ENCODE measurements at places on chromosomes 13 and 19.
A peak's percentile ranks its signal among the peaks of the same experiment; 100 is the strongest.

DNA sequence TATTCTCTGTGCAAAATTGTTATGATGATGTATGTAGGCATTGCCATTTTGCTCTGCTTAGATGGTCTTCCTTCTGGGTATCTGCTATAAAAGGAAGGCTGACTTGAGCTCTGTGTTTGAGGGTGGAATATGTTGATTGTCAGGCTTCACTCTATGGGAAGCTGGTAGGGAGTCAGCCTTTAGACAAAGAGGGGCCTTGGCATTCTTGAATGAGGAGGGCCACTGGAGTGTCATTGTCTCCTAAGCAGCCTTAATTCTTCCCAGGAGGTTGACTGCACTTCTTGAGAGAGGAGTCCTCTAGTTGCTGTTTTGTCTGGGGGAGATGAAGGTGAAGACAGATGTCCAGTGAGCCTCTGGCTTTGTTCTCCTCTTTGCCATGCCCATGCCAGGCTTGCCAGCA lies 266.8 kb downstream of the KCNRG start:
- no peak for DNase-seq

DNA sequence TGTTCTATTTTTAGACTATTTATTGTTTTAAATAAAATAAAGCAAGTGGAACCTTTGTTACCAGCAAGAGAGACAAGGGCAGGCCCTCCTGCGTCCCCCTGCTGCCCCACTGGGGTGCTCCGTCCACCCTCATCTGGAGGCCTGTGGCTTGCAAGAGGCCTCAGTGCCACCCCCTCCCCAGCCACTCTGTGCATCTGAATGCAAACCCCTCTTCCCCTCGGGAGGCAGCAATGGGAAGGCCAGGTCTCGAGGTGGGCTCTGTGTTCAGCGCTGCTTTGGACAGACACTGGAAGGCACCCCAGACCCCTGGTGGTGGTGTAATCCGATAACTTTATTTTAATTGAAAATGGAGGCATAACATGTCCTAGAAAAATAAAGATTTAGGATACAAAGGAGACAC lies 4.6 kb downstream of the SIX5 start:
- DNase-seq, result no peak

- DNase-seq, result no peak
Measured at GRCh38 chr13:96946709-96947311, 47.5 kb downstream of the OXGR1 start.

- no peak for DNase-seq
Measured at GRCh38 chr13:41763782-41764181, 197.1 kb downstream of the VWA8 start.

GRCh38 chr13:112655913-112656312 lies 33.9 kb upstream of the ATP11A start:
- no peak for DNase-seq

DNA sequence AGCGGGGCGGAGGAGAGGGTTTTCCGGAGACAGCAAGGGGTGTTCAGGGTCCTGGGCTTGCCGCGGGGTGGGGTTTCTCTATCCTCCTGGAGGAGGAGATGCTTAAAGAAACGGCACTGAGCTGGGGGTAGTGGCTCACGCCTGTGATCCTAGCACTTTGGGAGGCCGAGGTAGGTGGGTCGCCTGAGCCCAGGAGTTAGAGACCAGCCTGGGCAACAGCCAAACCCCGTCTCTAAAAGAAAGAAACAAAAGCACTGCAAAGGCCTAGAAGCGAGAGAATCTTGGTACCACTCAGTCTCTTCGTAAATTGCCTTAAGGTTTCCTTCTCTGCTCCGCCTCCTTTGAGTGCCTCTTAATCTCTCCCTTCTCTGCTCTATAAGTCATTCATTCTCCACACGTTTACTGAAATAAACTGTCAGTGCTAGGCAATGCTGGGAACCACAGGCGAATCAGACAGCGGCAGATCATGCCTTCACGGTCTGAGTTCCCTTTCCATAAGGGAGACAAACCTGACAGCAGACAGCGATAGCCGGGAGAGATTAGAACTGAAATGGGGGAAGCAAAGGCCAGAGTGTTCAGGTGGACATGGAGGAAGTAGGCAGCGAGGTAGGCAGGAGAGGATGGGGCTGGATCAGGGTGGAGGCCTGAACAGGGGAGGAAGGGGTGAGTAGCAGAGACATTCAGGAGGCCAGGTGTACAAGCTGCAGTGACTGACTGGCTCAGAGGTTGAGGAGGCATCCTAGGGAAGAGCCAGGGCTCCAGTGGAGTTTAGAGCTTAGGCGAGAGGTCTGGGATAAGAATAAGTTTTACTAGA lies 580 bp downstream of the EIF3K start:
- no peak for DNase-seq

DNA sequence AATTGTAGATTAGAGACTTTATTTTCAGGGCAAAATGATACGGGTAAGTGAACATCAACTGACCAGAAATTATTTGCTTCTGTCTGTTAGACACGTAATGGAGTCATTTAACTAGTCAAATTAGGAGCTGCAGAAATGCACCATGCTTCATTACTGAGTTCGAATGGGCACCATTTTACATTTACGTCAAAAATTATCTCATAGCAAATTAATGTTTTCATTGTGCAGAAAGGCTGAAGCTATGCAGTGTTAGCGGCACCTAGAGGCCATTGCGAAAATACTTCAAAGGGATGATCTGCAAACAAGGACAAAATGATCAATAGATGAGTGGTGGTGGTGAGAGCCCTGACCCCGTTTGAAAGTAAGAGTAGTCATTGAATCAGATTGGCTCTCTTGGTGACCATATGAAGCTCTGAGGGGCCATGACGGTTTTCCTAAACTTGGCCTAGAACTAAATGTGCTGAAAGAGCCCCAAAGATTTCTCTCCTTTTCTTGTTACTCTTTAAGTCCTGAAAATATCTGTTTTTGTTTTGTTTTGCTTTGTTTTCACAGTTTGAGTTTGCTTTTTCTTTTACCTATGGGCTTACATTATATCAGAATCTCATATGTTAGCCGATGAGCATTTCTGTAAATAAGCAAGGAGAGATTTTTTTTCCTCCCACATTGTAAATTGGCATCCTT lies 277.9 kb downstream of the ZNF536 start:
- DNase-seq, result no peak

DNA sequence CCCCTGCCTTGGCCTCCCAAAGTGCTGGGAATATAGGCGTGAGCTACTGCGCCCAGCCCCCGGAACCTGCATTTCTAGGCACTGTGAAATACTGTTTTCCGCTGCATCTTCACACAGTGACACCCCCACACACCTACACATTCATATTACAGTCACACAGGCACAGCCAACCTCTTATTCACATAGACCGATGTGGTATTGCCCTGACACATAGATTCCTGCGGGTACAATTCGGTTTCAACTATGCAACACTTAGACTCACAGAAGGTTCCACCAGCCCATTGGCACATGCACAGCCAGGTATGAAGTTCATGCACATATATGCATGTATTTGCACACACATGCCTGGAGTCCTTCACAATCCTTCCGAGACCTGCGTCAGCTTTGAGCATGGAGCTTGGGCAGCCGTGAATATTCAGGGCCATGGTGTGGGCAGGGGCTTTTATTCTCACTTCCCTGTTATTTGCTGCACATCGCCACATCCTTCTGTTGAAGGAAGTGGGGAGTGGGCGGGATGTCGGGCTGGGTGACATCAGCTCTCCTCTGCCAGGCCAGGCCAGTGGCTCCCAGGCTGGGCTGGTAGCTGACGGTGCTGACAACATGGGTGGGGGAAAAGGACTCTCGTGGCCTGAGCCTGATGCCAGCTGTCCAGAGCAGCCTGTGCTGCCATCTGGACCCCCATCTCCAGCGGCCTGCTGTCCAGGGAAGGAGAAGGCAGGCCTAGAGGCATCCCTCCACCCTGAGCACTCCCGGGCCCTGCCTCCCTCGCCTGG lies 5.4 kb upstream of the CDC37 start:
- DNase-seq, result peak; percentile 59

GRCh38 chr13:55577847-55578210 lies 1562.9 kb upstream of the PRR20A start:
- no peak for DNase-seq

DNA sequence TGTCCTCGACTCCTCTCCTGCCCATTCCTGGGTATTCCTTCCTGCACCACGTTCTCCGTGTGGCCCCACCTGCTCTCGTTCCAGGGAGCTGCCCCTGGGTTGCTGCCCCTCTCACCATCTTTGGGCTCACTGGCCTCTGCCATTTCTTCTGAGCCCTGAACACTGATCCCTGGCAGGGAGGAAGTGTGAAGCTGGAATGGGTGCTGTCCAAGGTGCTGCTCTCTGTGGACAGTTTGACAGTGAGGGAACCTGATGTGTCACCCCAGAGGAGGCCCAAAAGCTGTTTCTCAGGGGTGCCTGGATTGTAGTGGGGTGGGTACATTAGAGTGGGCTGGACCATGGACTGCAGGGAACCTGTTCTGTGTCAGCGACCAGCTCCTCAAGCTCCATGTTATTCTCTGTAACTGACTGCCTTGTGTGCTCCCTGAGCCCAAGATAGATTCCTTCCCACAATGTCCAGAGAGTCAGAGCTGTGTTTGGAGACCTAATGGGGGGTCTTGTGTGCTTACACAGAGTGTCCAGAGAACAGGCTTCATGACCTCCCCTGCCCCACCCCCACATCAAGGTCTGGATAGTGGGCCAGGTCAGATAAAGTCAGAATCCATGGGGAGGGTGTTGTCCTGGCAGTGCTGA lies 7.2 kb upstream of the CEACAM8 start:
- DNase-seq, result no peak

DNA sequence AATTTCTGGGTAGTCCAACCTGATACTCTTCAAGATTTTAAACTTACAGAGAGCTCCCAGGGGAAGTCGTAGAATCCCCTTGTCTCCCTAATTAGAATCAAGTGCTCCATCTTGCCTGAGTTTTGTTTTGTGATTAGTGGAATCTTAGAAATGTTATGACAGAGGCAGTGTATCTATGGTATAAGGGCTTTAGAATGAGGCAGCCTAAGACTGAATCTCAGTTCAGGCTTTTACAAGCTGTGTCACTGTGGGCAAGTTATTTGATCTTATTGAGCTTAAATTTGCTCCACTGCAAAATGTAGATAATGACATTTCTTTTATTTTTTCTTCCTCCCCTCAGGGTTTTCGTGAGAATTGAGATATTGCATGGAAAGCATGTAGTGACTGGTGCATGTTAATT lies 215.5 kb downstream of the POSTN start:
- DNase-seq, result no peak

DNA sequence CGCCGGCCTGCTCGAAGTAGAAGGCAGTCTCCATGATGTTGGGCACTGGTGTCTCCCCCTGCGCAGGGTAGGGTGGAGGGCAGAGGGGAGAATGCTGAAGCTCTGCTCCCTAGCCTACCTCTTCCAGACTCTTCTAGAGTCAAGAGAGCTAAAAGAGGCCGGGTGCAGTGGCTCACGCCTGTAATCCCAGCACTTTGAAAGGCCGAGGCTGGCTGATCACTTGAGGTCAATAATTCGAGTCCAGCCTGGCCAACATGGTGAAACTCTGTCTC lies 10.2 kb downstream of the RSPH6A start:
- no peak for DNase-seq

DNA sequence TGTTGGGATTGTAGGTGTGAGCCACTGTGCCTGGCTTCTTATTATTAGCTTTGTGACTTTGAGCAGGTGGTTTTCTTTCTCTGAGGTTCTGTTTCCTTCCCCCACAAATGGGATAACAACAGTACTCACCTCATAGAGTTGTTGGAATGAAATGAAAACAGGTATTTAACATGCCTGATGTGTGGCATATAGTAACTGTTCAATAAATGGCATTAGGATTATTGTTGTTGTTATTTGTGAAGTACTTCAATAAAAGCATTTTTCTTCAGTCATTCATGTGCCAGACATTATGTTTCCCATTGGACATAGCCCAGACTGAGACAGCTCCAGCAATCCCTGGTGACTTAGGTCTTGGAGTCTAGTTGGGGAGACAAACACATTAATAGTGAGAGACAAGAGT lies 1.5 kb downstream of the MEGF8 start:
- no peak for DNase-seq

DNA sequence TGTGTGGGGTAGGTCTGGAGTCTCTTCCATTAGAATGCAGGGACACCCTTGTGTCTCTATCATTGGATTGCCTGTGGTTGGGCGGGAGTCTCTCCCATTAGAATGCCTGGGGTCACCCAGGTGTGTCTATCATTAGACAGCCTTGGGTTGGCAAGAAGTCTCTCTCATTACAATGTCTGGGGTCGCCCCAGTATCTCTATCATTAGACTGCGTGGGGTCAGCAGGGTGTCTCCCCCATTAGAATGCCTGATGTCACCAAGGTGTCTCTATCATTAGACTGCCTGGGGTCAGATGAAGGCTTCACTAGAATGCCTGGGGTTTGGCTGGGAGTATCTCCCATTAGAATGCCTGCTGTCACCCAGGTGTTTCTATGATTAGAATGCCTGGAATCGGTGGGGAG lies 1539.0 kb downstream of the UQCRFS1 start:
- DNase-seq, result no peak

- peak; percentile 14 for DNase-seq
Measured at GRCh38 chr19:54448040-54448773, 792 bp upstream of the LENG8 start.

- DNase-seq, result no peak
Measured at GRCh38 chr19:7618771-7619510, 10.4 kb downstream of the XAB2 start.

All from stimulated activated CD8-positive, alpha-beta memory T cell treated with anti-CD3 and anti-CD28 coated beads, Interleukin-4, amount 100 ng/mL, for 4 hours (primary cell).